ENCODE measurements at places on chromosomes 7 and 10. TPM values are rescaled to one million over a fixed set of nuclear protein-coding genes. Genes with fewer than 3 reads are reported as not detected.

TMEM196 gene
- not detected for total RNA-seq

NKX6-2 gene
- not detected for total RNA-seq

MYL7 gene
- total RNA-seq: not detected

C10orf143 gene
- total RNA-seq: 12.5 TPM

SPDYE16 gene
- 0.38 TPM for total RNA-seq

MOGAT3 gene
- not detected for total RNA-seq

RBM48 gene
- 41.3 TPM for total RNA-seq

SPDYE11 gene
- total RNA-seq: not detected

SLC18A2 gene
- 1.7 TPM for total RNA-seq

DGKB gene
- total RNA-seq: not detected

SRRM3 gene
- not detected for total RNA-seq
